ENCODE measurements at places on chromosomes 2 and 18.

GRCh38 chr18:63137999-63138435 is 181.6 kb downstream of the BCL2 start:
- DNase-seq = peak; percentile 65

GRCh38 chr2:143645921-143646645 is 516.9 kb downstream of the ARHGAP15 start:
- DNase-seq = no peak

DNA sequence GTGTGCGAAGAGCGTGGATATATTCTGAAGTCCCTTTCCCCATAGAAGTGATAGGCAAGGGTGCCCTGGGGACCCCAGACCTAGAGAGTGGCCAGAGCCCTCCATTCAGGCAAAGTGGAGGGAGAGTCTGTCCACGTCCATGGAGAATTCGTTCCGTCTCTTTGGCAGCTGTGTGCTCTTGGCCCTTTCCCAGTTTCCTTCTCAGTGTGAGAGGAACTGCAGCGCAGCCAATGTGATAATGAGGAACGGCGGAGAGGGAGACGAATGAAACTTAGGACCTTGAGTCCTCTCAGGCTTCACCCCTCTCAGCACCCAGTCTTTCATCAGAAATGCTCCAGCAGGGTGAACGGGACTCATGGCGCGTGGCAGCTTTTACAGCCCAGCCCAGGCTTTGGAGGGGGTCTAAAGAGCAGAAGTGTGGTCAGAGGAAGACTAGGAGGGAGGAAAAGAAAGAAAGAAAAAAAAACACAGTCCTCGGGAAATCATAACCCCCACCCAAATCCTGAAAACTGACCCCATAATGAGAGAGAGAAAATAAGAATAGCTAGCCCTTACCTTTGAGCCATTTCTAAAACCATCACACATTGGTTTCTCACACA is 95.0 kb upstream of the RIOK3 start:
- DNase-seq = no peak

DNA sequence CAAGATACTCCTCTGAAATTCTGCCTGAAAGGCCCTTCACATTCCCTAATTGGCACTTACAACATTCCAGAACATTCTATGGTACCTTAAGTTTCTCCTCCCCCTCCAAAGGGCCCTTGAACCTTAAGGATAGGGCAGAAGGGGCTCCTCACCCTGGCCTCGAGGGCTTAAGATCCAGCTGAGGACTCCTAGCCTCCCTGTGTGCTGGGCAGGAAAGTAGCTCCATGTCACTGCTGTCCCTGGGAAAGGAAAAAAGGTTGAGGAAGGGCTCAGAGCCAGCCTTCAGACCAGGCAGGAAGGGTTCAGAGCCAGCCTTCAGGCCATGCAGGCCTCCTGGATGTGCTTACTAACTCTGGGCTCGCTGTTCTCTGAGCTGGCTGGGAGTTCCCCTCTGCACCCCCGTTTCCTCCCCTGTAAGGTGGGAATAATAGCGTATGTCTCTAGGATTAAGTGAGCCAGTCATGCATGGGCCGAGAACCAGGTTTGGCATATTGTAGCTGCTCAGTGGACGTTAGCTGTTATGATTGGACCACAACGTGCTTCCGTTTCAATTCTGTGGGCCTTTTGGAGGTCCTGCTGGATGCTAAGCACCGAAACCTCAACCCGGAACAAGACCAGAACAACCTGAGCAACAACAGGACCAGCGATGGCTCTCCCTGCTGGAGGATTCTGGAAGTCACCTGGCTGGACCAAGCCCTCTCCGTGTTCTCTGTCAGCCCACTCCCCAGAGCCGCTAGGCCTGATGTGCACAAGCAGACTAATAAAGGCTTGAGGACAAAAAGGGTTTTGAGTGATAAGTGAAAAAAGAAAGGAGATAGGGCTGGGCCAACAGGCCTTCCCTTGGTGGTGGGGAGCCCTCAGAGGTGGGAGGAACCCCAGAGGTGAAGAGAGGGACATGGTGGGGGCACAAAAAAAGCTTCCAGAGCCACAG is 1.0 kb upstream of the B3GNT7 start:
- DNase-seq = no peak

GRCh38 chr2:8486141-8486540 is 195.7 kb upstream of the ID2 start:
- peak; percentile 36 for DNase-seq

- no peak for DNase-seq
These were observed 368.0 kb upstream of the RAB6C start for GRCh38 chr2:129611471-129611870.

DNA sequence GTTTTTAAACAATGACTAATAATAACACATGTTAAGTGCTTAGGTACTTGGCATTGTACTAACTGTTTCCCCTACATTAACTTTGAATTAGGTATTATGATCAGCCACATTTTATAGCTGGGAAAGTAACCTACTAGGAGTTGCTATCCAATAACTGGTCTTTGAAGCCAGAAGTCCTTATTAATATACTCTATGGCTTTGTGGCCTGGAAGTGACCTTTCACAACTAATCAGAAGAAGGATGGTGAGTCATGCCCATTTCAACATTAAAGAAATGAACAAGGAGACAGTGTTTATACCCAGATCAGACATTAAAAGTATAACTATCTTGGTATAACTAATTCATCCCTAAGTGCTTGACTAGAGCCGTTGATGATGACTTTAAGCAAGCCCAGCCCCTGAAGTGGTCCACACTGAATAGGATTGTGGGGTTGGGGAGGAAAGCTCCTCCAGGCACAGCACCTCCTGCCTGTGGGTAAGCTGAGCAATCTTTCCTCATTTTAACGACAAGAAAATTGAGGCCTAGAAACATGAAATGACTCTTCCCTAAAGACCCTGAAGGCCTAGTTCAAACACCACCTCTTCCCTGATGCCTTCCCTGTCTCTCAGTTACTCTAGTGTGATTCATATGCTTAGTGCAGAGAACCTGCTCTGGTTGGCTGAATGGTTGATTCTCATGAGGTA is 71.6 kb upstream of the RFX8 start:
- DNase-seq = no peak

DNA sequence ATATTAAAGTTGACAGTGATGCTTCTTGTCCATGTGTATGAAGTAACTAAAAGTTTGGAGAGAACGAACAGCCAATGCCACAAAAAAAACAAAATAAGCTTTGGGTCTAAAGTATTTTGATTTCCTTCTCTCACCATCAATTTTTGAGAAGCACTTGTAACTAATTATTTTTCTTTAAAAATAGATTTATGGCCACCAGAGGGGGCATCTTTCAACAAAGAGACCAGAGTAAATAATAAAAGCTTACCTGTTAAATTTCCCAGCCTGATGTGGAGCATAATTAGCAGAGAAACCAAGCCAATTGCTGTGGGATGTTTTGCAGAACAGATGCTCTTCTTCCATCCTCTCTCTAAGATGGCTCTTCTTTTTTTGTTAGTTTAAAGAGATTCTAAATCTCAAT is 29.0 kb downstream of the LINC00305 start:
- no peak for DNase-seq

DNA sequence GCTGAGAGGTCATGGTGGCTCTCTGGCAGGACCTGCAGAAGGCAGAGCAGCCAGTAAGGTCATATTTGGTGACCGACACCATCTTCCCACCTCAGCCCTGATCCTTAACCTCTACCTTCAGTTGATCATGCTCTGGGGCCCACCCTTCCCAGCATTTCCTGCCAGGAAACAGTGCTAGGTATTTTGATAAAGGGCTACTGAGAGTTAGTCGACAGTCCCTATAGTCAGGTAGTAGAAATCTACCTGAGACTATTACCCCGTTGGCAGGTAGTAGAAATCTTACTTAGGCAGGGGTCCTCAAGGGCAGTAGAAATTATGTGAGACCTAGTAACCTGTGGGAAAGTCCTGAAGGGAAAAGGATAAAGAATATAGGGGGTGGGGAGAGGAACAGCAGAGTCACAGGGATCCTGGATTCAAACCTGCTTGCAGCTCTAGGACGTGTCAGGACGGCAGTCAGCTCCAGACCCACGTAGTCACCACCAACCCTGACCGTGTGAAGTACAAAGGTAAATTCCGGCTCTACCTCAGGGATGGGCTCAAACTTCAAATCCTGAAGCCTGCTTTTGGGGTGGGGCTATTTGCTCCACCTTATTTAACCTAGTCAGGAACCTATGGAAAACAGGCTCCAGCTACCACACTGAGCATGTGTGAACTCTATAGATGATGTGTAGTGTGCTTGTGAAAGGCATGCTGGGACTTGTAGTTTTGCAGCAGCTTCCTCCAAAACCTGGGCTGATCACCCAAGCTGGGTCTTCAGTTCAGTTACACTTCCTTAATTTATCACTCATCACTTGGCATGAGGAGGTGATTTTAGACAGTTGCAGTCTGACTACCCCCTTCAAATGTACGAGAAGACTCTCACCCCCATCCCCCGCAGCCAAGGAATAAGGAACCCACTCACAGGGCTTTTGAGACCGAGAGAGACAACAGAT is at the start of gene DQX1:
Gene DQX1 (minus strand): TSS at position 515 of the 932 bp plus-strand sequence. CDS start 502 bp downstream, at position 13.
- peak; percentile 56 for DNase-seq

- no peak for DNase-seq
These were observed 238.9 kb upstream of the ID2 start for GRCh38 chr2:8442833-8443486.

GRCh38 chr2:89850881-89851582 is 1159.6 kb downstream of the RPIA start:
- DNase-seq = no peak

- no peak for DNase-seq
These were observed 1615.3 kb upstream of the ZEB2 start for GRCh38 chr2:146135245-146135644.

- DNase-seq = no peak
These were observed 615.6 kb upstream of the CDH2 start for GRCh38 chr18:28792404-28793086.

- no peak for DNase-seq
These were observed 101.3 kb upstream of the KLHL29 start for GRCh38 chr2:23283653-23284052.

DNA sequence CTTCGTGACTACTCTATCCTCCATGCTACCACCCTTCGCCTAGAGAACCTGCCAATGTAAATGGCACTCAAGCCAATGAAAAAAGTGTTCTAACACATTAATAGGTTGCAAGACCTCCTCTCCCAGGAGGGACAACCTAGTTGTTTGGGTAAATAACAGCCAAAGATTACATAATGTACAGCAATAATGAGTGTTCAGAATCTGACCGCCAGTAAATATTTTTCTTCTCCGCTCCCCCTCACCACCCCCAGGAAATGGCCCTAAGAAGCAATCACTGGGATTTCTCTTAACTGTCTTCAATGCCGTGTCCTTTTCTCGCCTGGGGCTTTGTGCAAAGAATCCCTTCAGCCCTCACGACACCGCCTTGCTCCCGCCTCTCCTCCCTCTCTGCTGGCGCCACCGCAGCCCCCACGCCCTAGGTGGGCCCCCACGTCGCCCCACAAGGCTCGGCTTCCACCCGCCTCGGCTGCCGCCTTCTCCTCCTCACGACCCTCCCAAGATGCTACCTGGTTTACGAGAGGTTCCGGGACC is 458 bp downstream of the HYCC2 start:
- DNase-seq = no peak

DNA sequence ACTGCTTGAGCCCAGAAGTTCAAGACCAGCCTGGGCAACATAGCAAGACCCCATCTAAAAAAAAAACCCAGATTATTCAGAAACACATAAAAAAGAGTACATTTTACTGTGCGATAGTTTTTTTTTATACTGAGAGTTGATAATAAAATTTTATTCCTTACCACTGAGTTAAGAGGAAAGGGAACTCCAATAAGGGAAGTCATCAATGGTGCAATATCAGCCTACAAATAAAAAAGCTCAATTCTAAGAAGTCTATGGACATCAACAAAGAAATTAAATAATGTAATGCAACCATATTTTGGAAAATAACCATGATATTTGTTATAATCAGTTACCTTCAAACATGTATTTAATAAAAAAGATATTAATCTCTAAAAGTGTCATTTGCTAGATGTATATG is 46.6 kb downstream of the PIGN start:
- DNase-seq = no peak

DNA sequence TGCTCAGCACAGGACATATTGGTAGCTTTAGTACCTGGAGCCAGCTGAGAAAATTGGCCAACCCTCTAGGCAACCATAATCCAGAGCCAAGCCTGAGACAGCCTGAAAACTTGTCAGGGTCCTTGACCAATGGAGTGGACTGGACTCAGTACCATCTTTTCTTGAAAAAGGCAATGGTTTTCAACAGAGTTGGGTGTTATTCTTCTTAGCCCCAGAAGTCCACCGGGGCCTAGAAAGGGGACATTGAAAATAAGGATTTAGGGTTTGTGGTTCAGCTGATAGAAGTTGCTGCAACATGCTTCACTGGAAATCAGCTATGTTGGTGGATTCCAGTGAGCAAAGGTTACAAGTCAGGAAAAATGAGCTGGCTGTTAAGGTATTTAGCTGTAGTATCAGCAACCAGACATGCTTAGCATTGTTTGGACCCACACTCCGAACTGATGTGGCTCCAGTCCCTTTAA is 22.1 kb upstream of the CNOT11 start:
- DNase-seq = no peak

DNA sequence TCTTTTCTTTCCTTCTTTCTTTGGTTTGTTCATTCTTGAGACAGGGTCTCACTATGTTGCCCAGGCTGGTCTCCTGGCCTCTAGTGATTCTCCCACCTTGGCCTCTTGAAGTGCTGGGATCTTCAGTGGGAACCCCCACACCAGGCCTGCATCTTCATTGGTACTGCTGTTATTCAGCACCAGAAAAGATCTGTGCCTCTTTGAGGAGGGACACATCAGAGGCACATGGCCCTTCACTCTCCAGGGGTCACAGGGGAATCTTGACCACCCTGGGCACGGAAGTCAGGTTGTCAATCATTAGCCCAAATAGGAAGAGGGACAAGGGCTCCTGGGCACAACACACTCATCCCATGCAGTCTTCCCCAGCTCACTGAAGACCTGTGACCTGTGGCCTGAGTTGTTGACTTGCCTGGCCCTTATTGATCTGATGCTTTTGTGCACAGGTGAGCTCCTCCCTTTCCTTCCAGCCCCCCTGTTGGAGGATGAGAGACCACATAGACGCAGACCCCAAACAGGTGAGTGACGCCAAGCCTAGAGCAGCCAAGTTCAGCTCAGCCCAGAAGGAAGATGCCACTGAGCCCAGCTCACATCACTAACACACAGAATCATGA is 33.0 kb upstream of the ODC1 start:
- no peak for DNase-seq

GRCh38 chr18:62647179-62647578 is 68.2 kb upstream of the PHLPP1 start:
- no peak for DNase-seq

- no peak for DNase-seq
These were observed 61.3 kb upstream of the TXNDC2 start for GRCh38 chr18:9824474-9824832.

GRCh38 chr2:138665937-138666336 is 114.3 kb downstream of the NXPH2 start:
- DNase-seq = no peak

- DNase-seq = no peak
These were observed 2.4 kb downstream of the RTKN start for GRCh38 chr2:74439373-74439772.

- peak; percentile 67 for DNase-seq
These were observed 1.6 kb upstream of the RTP5 start for GRCh38 chr2:241867776-241868420.

DNA sequence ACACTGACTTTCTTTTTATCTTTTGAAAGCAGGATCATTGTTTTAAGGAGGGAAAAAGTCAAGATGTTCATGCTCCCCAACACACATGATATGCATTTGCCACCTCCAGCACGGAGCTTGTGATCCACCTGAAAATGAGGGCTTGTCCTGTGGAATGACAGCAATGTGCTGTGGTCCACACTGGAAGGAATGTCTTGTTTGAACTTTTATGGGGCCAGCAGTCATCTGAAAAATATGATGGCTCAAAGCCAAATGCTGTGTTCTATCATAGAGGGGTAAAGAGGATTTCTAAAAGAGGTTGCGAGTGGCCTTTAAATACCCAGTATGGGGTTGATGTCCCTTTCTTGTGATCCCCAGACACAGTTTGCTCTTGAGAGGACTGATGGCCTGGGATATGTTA is 226.5 kb upstream of the SPRED2 start:
- no peak for DNase-seq

Data from CD4-positive, alpha-beta T cell treated with Interleukin-21 for 1 hour (primary cell).